NCI-H748 treated with DMSO at 0.1 percent for 48 hours (cell line): ENCODE measurements at places on chromosomes 7 and 10.

- no peak for DNase-seq
Measured at GRCh38 chr7:108165723-108166122, 35.6 kb upstream of the LAMB4 start.

DNA sequence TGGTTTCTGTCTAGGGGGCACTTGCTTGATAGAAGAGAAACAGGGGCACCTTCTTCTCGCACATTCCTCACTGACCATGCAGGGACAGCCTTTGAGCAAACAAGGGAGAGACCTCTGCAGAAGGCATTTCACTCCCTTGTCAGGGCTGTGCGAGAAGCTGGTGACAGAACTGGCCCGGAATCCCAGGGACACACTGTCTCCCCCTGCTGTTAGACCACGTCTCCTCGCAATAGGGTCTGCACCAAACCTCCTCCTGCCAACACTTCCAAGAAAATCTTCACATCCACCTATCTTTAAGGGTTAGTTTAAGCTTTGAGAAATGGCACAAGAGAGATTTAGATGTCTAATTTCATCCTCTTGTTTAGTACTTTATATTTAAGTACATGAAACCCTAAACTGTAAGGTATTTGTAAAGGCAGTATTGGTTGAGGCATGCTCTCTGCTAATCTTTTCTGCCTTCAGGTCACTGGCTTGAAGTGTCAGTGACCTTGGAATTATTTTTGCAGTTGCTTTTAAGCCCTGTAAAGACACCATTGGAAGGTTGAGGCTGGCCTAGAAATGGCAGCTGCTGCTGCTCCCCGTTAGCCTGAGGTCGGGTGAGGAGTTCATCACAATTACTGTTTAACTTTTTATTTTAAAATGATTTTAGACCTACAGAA is 37.0 kb downstream of the RBM20 start:
- peak; percentile 0 for DNase-seq

DNA sequence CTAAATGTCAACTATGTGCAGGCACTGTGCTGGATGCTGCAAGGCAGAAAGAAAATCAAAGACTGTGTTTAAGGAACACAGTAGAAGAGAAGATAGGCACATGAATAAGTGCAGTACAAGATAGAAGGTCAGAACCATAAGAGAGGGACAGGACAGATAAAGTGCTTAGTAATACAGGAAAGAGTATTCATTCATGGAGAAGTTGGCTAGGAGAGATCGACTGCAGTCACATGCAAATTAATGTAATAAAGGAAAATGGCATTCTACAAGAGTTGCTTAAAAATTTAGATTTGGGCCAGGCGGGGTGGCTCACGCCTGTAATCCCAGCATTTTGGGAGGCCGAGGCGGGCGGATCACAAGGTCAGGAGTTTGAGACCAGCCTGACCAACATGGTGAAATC is 24.8 kb downstream of the KIF5B start:
- no peak for DNase-seq

DNA sequence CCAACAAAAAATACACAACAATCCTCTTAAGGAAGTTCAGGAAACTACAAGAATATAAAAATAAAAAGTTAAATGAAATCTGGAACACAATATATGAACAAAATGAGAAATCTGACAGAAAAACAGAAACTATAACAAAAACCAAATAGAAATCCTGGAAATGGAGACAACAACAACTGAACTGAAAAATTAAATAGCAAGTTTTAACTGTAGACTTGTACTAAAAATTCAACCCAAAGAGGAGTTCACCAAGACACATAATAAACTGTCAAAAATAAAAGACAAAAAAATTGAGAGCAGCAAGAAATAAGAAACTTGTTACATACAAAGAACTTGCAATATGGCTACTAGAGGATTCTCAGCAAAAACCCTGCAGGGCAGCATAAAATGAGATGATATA is 45.1 kb downstream of the HBP1 start:
- DNase-seq: no peak

GRCh38 chr10:84293171-84293570 is 35.2 kb upstream of the CCSER2 start:
- DNase-seq: no peak

GRCh38 chr7:150375662-150376521 is 3.2 kb upstream of the ZNF775 start:
- no peak for DNase-seq

- no peak for DNase-seq
Measured at GRCh38 chr10:27494116-27494805, 9.8 kb upstream of the RAB18 start.

DNA sequence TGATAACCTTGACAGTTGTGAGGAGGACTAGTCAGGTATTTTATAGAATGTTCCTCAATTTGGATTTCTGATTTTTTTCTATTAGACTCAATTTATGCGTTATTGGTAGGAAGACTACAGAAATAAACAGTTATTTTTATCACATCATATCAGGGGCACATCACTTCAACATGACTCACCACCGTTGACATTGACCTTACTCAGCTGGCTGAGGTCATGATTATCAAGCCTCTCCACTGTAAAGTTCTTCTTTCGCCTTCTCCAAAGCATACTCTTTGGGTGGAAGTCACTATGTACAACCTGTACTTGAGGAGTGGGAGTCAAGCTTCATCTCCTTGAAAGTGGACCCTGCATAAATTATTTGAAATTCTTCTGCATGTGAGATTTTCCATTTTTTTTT is 194.3 kb upstream of the IGFBP3 start:
- DNase-seq: no peak

DNA sequence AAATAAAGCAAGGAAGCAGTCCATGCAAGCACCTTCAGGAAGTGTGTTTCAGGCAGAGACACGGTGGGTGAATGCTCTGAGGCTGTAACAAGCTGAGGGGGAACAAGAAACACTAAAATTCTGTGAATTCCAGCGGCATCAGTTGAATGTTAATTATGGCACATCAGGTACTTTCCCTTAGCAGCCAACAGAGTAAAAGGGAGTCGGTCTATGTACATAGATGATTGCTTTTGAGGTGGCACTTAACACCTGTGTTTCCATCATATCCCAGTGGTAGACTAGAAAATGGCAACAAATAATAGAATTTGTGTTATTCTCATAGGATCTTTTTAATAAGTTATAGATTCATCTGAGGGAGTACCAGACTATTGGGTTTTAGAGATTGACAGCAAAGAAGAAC is 481.0 kb upstream of the KLF6 start:
- peak; percentile 7 for DNase-seq

DNA sequence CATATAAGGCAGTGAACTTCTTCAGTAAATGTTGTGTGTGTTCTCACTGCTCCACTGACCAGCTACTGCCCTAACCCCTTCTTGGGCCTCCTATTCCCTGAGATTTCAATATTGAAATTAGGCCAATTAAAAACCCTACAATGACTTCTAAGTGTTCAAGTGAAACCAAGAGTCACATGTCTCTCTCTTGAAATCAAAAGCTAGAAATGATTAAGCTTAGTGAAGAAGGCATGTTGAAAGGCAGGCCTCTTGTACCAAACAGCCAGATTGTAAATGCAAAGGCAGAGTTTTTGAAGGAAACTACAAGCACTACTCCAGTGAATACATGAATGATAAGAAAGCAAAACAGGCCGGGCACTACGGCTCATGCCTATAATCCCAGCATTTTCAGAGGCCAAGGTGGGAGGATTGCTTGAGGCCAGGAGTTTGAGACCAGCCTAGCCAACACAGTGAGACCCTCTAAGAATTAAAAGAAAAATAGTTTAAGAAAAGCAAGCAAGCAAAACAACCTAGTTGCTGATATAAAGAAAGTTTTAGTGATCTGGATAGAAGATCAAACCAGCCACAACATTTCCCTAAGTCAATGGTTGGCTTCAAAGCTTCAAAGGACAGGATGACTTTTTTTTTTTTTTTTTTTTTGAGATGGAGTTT is 22.3 kb downstream of the BRAF start:
- no peak for DNase-seq

DNA sequence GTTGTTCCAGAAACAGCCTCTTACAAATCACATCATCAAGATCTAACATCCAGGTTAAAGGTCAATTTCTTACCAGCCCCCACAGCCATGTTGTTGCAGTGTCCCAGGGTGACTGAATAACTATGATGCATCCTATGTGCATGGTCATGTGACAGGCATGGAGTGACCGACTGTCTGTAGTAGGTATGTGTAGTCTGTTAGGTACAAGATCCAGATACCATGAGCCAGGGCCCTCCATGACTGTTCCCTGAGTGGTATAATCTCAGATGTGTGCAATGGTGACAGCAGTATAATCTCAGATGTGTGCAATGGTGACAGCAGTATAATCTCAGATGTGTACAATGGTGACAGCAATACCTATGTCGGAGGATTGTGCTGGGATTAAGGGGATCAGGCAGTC is 8.8 kb downstream of the CDHR3 start:
- no peak for DNase-seq

DNA sequence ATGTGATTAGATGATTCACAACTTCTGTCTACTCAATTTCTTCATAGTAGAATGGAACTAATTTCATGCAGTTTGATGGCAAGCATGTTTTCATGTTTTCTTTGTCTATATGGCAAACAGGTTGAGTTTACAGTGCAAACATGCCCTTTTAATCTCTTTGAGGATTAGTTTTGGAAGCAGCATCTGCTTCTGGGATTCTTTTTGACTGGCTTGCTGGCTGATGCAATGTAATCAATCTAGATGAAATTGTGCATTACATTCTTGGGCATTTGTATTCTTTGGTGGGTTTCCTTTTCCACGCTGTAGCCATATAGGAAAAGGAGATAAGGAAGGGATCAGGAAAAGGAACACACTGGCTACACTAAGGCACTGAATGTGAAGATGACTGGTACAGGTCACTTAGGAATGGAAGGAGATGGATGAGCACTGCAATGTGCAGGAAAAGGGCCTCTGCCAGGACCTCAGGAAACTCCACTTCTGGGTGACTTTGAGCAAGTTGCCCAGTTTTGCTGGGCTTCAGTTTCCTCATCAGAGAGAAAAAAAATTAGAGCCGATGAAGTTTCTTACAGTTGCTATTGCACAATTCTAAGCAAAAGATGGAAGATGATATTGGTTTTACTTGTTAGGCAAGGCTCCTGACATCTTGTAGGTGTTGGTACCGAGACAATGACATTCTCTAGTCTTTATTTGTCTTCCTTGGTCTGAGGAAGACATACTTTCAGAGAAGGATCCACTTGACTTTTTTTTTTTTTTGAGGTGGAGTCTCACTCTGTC is 269.1 kb downstream of the SUGCT start:
- no peak for DNase-seq

DNA sequence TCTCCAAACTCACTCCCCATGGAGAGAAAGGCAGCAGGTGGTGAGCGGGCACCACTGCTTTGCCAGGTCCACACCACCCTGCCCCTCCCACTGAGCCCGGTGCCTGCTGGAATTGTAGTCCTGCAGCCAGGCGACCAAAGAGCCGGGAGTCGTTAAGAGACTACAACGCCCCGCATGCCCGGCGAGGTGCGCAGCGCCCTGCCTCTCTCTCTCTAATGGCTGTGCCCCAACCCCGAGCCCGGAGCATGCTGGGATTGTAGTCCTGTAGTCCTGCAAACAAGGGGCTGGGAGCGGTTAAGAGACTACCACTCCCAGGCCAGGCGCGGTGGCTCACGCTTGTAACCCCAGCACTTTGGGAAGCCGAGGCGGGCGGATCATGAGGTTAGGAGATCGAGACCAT is 8.1 kb upstream of the ZNF727 start:
- DNase-seq: no peak

DNA sequence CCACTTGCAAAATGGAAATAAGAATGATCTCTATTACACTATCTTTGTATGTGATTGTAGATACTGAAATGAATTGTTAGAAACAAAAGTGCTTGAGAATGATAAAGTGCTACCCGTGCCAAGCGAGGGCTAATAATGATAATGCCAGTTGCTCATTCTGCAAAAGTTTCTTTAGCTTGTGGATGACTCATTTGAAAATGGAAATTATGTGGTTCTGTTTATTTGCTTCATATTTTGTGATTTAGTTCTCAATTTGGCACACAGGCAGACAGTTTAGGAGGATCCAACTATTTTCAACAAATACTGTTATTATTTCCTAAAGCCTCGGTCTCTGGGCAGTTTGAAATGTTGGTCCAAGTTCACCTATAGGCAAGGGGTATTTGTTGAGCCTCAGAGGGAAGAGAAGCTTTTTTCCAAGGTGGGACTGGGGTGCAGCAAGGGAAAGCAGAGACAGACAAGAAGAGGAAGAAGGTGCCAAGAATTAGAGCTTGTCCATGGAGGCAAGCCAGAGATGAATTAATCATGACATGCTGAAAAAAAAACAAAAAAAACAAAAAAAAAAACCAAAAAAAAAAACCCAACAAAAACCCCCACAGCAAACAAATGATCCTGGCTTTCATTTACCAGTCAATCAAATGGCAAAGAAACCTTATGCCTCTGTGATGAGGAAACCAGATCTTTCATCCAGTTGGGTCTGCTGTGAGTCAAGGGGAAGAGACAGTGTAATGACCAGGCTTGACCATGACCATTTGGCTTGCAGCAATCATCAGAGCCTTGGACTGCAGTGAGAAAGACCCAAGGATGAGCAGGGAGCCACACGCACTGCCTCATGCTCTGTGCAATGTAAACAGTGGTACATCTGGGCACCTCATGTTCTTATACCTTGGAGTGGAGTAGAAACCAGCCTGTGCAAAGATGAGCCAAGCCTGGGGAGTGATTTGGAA is 285.0 kb upstream of the HABP2 start:
- no peak for DNase-seq

DNA sequence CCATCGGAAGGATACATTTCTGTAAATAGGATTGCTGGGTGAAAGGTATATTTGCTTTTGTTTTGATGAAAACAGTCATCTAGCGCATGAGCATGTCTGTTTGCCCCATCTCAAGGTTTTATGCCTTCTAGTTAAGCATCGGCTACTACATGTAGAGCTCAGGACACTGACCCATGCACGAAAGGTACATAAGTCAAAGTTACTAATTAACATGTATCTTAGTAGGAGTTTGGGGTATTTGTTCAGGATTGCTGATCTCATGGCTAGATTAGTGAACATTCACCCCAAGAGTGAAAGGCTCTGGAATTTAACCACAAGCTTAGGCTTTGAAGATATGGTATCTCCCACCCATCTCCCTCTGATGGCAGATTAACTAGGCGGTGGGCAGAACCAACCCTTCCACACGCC is 91.5 kb downstream of the RBM20 start:
- DNase-seq: no peak

DNA sequence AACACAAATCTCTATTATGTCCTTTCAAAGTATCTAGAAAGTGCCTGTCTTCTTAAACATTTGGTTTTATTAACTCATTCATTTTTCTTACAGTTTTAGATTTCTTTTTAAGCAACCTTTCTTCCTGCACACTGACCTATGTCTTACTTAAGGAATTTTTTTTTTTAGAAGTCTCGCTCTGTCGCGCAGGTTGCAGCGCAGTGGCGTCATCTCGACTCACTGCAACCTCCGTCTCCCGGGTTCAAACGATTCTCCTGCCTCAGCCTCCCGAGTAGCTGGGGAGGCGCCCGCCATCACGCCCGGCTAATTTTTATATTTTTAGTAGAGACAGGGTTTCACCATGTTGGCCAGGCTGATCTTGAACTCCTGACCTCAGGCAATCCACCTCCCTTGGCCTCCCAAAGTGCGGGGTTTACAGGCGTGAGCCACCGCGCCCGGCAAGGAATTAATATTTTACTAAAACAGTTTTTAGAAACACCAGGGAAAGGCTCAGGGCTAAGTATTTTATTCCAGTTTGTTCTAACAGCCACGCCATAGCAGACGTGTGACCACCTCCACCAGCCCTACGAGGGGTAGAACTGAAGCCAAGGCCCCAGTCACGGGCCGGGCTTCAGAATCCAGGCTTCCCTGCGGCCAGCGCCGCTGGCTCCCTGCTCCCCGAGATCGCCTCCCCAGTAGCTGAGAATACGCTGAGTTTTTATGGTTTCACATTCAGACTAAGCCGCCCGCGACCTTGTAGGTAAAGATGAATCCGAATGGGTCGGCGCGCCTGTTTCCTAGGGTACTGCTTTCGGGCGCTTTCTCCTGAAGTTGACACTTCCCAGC is 941 bp upstream of the LUC7L2 start:
- peak; percentile 67 for DNase-seq

- DNase-seq: no peak
Measured at GRCh38 chr10:7337431-7338171, 73.2 kb downstream of the SFMBT2 start.
